ENCODE measurements at places on chromosomes 6 and 20.

- no peak for DNase-seq
Observed at GRCh38 chr6:167455371-167455770, 130.5 kb downstream of the TTLL2 start.

DNA sequence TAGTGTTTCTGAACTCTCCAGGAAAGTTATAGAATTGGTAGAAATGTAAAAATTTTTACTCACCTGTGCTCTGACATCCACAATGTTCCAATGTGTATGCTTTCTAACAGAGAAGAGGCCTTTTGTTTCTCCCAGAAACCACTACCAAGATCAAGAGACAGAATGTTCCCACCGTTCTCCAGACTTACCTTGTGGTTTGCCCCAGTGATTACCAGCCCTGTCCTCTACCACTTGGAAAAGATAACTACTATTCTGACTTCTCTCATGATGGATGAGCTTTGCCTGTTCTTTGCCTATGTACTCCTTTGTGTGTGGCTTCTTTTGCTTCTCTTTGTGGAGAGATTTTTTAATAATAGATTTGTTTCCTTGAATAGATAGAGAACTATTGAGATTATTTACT lies 173.0 kb upstream of the SCGN start:
- no peak for DNase-seq

- no peak for DNase-seq
Observed at GRCh38 chr6:2430612-2431011, 185.2 kb upstream of the GMDS start.

DNA sequence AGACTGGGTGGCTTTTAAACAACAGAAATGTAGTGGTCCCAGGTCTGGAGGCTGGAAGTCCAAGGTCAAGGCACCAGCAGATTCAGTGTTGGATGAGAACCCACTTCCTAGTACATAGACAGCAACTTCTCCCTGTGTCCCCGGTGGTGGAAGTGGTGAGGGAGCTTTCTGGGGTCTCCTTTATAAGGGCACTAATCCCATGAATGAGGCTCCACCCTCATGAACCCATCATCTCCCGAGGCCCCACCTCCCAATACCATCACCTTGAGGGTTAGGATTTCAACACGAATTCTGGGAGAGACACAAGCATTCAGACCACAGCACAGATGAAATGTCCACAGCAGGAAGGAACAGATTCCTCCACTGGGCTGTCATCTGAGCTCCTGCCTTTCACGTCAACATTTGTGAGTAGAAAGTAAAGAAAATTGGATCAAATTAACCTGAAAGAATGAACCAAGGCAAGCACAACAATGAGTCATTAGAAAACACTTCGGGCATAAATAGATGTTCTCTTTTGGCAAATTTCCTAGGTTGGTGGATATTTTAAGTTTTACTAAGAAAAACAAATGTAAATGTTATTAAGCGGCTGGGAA lies 130.7 kb downstream of the RNASET2 start:
- DNase-seq, result no peak
